ENCODE measurements at places on chromosomes 5 and 9. TPM values are rescaled to one million over a fixed set of nuclear protein-coding genes. Genes with fewer than 3 reads are reported as not detected.

The NEUROG1 gene
- not detected for polyA plus RNA-seq

The UNC13B gene
- polyA plus RNA-seq, result not detected

The RHOBTB3 gene
- polyA plus RNA-seq, result 1.9 TPM

The CD72 gene
- polyA plus RNA-seq, result 51.9 TPM

The MARVELD2 gene
- polyA plus RNA-seq, result 2.5 TPM

The PCDHA9 gene
- not detected for polyA plus RNA-seq

The CXXC5 gene
- 447 TPM for polyA plus RNA-seq

The THBS4 gene
- 0.36 TPM for polyA plus RNA-seq

The NDOR1 gene
- 7.6 TPM for polyA plus RNA-seq

The REEP2 gene
- polyA plus RNA-seq, result not detected

The PDCD1LG2 gene
- 0.18 TPM for polyA plus RNA-seq

The SARDH gene
- 0.30 TPM for polyA plus RNA-seq

The SLC1A1 gene
- polyA plus RNA-seq, result not detected

Measured in IgD-negative memory B cell (primary cell).